ENCODE measurements at places on chromosomes 7 and 10.

DNA sequence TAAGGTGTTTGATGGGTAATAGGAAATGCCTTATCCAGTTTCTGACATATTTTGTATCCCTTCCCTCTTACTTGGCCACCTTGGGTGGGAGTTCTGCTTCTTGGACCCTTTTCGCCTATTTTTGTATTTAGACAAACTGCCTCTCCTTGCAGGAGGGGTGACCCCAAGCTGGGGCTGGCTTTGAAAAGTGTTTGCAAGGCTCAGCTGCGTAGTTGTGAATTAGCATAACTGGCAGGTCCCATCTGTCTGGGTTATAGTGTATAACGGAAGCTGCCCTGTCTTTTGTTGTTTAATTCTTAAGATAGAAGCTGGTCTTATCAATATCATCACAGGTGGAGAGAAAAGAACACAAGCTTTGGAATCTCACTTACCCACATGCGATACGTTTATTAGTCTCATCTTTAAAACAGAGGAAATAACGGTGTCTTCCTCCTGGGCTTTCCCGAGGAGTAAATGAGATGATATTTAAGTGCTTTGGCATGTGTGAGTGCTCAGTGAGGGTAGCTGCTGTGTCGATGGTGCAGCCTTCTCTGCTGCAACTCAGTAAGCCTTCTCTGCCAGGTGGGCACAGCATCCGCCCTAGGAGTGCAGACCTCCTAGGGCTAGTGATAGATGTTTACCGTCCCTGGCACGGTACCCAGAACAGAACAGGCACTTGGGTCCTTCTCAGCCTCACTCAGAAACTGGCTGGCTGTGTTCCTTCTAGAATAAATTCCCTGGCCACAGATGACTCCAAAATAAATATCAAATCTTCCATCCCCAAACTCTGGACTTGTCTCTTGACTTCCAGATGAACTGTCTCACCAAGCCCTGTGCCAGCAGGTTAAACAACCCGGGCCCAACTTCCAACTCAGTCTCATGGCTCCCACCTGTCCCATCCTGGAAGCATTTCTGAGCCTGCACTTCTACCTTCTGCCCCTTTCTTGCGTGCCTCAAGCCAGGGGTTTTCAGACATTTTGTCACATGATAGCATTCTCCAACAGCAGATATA lies 227.3 kb downstream of the GFRA1 start:
- no peak for DNase-seq

DNA sequence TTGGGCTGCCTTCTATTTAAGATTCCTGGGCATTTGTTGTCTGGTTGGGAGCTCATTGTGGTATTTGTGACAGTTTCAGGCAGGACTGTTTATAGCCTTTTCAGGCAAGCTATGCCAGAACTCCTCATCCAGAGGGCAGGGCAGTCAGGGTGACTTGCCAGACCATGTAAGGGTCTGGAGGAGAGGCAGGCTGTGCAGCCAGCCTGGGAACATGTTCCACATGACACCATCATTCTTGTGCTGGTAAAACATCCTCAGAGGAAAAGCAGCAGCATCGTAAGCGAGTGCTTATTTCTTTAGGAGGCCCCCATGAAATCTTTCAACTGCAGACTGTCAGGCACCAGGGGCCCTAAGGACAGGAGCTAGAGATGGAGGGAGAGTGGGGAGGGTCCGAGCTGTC lies 44.0 kb upstream of the SORBS1 start:
- no peak for DNase-seq

GRCh38 chr10:33732161-33732680 lies 397.8 kb upstream of the NRP1 start:
- DNase-seq, result no peak

DNA sequence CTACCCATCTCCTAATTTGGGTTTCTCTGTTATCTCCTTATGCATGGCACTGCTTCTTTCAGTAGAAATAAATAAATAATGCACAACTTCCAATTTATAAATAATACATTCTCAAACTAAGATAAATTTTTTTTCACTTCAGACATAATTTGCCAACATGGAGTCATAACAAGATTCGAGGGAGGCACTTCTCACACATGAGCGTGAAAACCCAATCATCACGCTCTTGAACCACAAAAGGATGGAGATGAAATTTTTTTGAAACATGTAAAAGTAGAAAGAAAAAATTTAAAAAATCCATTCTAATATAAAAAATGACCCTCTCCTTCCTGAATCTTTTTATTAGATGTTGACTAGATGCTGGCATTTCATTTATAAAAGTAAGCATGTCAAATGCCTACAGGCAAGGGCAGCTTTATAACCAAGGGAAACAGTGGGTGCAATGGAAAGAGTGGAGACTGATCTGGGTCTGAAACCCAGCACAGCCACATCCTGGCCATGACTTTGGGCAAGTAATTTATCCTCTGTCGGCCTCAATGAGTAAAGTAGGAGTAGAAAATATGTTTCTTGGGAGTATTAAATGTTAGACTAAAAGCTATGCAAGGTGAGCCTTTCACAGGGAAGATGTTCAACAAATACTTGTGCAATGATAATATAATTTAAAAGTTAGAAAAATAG lies 185.0 kb downstream of the STK31 start:
- DNase-seq, result no peak

DNA sequence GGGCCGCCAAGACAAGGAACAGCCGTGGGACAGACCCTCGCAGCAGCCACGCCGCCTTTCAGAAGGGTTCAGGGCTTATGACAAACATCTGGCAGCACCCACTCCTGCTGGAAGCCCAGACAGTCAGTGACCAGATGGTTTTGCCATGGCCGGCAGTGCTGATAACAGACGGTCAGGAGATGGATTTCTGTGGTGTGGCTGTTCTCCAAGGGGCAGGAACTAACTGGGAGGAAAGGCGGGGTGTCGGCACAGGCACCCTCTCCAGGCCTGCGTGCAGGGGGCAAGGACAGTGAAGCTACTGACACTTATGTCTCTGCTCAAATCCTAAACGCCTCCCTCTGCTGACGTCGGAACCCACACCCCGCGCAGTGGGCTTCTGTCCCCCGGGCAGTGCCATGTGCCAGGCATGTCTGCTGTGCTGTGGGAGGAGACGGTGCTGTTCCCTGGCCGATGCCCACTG lies 416.1 kb downstream of the DNAJB6 start:
- no peak for DNase-seq

- DNase-seq, result no peak
Observed at GRCh38 chr10:31660300-31660699, 268.3 kb downstream of the ARHGAP12 start.

- DNase-seq, result no peak
Observed at GRCh38 chr10:44715136-44715535, 196.0 kb upstream of the TMEM72 start.

GRCh38 chr7:28517206-28517605 lies 104.9 kb downstream of the CREB5 start:
- DNase-seq, result no peak

- no peak for DNase-seq
Observed at GRCh38 chr7:78924581-78924980, 528.9 kb downstream of the MAGI2 start.

DNA sequence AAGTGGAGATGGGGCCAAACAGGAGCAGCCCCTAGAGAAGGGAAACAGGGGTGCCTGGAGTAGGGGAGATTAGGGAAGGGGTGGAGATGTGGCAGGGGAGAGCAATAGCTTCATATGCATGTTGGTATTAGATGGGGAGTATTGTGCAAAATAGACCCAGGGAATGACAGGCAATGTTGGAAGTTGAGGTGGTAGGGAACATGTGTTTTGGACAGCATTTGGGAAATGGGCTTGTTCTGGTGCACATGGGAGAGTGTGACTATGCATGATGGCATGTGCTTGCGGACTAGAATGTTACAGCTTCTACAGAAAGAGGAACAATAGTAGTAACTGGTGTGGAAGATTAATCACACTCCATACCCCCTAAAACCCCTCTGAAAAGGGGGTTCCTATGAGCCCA lies 10.4 kb downstream of the PAX2 start:
- DNase-seq, result no peak

DNA sequence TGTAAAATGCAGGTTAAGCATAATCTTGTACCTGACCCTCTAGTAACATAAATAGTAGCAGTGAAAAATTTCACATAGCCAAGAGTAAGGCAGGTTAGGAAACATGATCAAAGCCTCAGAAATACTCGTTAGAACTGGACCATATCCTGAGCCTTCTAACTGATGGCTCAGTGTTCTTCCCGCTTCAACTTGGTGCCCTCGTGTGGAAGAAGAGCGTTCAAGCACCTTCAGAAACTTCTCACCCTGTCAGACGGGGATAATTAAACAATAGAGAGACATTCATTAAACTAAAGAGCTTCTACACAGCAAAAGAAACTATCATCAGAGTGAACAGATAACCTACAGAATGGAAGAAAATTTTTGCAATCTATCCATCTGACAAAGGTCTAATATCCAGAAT lies 124.5 kb downstream of the MYOF start:
- peak; percentile 36 for DNase-seq

GRCh38 chr7:99252166-99252895 lies 20.3 kb upstream of the MYH16 start:
- no peak for DNase-seq

- DNase-seq, result no peak
Observed at GRCh38 chr7:919924-920341, 34.5 kb downstream of the ADAP1 start.

DNA sequence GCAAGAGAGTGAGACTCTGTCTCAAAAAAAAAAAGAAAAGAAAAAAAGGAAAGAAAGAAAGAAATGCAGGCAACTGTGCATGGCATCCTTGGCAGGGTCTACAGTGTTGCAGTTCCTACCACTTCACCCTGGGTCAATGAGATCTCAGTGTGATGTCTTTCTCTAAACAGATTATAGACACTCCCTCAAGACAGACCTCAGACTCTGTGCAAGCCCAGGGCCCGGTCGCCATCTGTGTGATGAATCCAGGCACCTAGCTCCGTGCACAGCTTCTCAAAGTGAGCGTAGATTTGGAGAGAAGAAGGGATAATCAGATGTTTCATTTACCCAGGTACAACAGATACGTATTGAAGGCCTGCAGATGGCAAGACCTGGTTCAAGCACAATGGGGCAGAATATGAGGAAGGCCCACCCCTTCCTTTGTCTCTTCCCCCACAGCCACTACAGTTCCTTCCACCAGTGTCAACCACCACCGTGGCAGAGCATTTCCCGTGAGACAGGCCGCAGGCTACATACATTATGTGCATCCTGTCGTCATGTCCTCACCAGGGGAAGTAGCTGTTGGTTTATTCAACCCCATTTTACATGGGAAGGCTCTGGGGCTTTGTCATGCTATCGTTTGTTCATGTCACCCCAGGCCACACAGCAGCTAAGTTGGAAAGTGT lies 471.7 kb upstream of the GALNT17 start:
- no peak for DNase-seq

GRCh38 chr7:46168671-46169383 lies 247.8 kb upstream of the IGFBP3 start:
- no peak for DNase-seq

DNA sequence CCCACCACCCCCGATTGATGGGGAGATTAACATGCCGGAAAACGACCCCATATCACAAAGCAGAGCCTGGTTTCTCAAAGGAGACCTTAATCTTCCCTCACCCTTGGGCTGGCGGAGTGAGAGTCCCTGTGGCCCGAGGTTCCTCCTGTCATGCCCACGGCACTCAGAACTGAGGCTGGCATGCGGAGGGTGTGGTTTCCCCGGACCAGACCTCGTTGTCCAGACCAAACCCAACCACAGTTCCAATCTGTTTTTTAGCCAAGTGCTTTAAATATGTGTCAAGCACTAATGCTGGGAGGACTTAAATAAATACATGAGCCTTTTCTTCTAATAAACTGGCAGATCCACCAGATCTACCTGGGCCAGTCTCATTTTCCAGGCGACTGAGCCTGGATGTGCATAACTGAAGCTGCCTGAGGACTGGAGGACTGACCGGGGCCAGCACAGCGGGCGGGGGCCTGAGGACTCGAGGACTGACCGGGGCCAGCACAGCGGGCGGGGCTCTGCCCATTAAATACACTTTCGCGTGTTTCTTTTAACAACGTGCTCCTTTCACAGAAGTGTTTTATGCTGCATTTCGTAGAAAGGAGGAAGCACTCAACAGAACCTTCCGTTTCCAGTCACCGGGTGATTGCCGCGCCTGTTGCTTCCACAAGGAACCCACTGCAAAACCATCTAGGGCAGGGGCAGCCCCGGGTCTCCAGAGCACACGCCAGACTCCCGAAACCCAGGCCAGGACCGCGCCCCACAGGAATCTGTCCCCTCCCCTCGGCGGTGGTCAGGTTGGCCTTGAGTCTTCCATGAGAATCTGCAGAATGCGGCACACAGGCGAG lies 334.6 kb downstream of the PTPRN2 start:
- no peak for DNase-seq

DNA sequence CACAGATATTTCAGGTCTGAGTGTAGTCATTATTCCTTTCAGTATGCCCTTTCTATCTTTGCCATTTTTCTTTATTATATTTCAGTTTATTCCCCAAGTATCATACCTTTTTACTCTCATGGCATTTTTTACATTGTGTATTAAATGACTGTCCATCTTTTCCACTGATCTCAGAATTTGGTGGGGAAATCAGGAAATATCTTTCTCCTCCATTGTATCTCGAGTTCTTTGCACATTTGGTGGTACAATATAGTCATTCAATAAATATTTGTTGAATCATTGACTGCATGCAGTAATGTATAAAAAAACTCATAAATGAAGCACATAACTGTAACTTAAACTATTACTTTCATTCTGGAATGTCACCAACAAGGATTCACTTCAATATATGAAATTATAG lies 354.7 kb downstream of the HGF start:
- no peak for DNase-seq

DNA sequence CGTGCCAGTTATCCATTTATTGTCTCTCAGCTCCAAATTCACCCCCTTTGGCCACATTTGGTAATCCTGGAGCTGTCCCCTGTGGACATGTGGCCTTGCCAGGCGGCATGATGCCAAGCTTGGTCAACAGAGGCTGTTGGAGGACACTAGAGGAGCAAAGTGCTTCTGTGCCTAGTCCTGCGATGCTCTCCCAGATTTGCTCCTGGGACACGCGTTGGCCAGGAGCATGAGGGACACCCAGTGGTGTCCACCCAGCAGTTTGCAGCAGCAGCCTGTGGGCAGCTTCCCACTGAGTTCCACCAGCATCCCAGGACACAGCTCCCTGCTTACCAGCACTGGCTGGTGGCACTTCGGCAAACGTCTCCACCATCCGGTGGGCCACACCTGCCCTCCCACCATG lies 55.5 kb upstream of the STEAP1B start:
- no peak for DNase-seq

DNA sequence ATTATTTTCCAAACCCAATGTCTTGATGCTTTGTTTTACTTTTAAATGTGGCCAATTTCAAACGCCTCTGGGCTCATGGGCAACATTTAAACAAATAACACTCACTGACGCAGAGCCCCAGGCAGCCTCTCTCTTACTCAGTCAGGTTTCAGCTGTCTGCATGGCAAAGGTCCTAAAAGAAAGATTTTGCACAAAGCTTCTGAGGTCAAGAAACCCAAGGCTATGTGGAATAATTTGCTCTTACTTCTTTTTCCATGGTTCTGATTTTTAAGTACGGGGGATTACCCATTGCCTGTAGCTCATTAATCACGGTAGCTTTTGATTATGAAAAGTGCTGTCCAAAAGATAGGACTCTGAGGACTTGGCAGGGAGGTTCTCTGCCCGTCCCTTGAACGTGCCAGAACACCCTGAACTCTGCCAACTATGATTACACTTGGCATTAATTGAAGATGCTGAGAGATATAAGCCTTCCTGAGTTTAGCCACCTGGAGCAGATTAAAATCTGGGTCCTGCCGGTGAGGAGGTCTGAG lies 14.1 kb upstream of the MSRB2 start:
- DNase-seq, result no peak

Measured in D721Med (cell line).